Cortex of kidney (tissue), 1 donor: ENCODE measurements at places on chromosomes 16 and 17.

- no peak for DNase-seq
Measured at GRCh38 chr16:57105184-57105583, 12.8 kb downstream of the CPNE2 start.

GRCh38 chr16:89484923-89485679 lies 5.3 kb downstream of the ANKRD11 start:
- no peak for DNase-seq

DNA sequence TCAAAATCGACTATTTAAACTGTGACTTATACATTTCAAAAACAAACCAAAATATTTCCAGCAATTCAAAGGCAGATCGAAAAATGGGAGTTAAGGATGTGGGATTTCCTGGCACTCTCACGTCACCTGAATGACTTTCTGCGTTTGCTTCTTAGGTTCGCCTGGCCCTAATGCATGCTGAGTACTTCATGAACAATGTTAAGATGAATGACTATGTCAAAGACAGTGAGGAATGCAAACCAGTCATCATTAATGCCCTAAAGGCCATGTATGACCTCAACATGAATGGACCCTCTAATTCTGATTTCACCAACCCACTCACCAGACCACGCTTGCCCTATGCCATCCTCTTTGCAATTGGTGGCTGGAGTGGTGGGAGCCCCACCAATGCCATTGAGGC lies 7.3 kb downstream of the KLHL10 start:
- no peak for DNase-seq

- no peak for DNase-seq
Measured at GRCh38 chr17:19569785-19570543, 36.3 kb downstream of the SLC47A1 start.

- DNase-seq, result no peak
Measured at GRCh38 chr17:50059256-50059655, 3.3 kb downstream of the ITGA3 start.

DNA sequence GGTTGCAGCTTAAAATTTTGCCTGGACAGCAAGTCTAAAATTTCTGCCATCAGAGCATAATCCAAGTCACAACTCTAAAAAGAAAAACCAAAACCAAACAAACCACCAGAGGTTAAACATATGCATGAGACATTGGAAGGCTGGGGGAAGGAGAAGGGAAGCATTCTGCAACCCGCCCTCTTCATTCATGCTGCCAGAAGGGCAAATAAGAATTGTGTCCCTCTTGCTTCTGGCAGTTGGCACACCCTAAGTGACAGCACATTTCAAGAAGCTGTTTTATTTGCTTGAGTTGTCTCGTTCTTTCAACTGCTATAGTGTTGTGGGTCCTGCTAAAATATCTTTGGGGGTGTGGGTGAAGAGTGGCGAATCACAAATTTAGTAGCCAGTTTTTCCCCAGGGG lies 99.6 kb downstream of the SKAP1 start:
- no peak for DNase-seq

DNA sequence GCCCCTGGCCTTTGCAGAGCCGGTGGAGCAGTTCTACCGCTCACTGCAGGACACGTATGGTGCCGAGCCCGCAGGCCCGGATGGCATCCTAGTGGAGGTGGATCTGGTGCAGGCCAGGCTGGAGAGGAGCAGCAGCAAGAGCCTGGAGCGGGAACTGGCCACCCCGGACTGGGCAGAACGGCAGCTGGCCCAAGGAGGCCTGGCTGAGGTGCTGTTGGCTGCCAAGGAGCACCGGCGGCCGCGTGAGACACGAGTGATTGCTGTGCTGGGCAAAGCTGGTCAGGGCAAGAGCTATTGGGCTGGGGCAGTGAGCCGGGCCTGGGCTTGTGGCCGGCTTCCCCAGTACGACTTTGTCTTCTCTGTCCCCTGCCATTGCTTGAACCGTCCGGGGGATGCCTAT lies 29.5 kb downstream of the CIITA start:
- DNase-seq, result no peak

DNA sequence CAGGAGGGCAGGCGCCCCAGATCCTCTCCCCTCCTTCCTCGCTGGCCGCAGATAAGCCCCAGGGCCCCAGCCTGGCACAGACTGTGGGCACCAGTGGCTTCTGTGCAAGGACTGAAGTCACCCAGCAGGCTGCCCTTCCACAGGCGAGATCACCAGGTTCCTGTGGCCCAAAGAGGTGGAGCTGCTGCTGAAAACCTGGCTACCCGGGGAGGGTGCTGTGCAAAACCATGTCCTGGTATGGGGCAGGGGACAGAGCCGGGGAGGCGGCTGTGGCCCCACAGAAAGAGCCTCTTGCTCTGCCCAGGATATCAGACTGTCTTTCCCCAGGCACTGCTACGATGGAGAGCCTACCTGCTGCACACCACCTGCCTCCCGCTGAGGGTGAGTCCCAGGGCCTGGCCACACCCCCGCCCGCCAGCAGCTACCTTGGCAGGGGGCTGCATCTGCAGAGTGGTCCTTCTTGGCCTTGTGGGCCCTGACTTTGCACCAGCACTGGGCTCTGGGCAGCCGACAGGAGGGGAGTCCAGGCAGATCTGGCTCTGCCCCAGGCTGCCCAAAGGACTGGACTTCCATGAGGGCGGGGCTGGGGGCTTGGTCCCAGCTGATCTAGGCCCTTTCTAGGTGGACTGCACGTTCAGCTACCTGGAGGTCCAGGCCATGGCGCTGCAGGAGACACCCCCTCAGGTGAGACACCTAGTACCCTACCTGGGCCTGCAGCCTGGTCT lies 615 bp downstream of the CARMIL2 start:
- DNase-seq, result no peak

- DNase-seq, result no peak
Measured at GRCh38 chr16:25143928-25144327, 32.4 kb downstream of the LCMT1 start.

DNA sequence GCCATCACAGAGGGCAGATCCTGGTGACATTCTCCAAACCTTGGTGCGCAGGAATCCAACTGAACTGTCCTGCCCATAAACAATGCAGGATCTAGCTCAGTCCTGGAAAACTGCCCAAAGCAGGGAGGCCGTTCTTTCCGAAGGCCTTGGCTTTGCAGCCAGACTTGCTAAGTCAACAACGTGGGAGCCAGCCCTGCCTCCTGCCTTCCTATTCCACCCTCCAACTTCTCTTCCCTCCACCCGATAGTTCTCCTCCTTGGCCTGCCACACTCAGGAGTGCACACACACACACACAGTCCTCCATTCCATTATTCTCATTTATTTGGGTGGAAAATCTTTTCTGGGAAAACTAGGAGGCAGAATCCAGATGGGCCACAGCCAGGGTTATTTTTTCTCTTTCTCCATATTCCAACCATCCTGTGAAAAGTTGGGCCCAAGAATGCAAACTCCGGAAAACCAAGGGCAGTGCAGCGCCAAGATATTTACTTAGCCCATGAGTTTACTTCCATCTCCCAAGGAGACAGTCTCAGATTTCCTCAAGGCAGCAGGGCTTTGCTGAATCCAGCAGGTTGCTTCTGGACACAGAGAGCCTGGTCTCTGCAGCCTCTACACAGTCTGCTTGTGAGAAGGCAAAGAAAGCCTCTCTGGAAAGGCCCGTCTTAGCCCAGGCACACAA lies 15.8 kb downstream of the COPRS start:
- DNase-seq, result no peak

GRCh38 chr16:57315416-57315815 lies 30.9 kb upstream of the PLLP start:
- no peak for DNase-seq

DNA sequence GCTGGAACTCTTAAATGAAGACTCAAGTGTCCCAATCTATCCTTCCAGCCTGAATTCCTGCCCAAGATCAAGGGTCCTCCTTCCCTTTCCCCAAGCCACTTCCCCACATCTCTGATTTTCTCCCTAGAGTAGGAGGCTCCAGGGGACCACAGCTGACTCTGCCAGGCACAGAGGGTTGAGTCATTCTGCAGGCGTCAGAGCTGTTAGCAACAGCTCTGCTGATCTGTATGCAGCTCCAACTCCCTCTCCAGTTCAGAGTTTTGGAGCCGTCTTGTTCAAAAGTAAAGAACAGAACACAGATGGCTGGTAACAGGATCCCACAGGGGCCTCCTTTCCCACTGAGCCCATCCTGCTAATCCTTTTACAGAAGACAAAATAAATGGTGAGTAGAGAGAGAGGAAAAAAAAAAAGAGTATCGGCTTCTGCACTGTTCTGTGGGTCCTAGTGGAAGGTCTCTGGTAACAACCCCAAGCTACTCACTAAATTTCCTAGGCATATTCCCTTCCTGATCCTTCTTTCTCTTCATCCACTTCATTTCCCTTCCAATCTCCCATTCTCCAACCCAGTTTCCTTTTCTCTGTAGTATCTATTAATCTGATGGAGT lies 13.4 kb upstream of the TAOK1 start:
- no peak for DNase-seq

DNA sequence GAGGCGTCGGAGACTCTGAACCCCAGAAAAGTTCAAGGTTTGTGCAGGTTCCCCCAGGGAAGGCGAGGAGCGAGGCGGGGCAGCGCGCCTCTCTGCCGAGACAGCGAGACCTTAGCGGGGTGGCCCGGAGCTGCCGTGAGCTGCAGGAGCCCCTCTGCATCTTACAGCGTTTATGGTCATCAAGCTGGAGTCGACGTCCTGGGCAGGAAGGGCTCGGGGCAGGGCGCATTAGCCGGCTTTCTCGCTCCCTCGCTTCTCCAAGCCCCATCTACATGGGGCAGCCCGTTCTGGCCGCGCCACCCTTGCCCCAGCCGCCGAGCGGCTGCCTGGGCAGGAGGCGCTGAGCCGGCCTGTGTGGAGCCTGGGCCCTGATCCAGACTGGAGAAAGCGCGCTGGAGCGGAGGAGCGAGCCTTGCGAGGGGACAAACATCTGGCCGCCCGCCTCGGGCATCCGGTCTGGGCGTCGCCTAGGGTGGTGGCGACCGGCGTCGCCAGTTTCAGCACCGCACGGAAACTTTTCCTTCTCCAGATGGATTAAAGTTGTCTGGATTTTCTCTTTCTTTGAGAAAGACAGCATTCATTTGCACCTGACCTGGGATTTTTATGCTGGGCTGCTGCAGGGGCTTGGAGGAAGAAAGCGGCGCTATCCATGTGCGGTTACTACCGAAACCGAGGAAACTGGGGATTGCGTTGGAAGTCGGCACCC lies 750 bp downstream of the TMEM132E start:
- no peak for DNase-seq

DNA sequence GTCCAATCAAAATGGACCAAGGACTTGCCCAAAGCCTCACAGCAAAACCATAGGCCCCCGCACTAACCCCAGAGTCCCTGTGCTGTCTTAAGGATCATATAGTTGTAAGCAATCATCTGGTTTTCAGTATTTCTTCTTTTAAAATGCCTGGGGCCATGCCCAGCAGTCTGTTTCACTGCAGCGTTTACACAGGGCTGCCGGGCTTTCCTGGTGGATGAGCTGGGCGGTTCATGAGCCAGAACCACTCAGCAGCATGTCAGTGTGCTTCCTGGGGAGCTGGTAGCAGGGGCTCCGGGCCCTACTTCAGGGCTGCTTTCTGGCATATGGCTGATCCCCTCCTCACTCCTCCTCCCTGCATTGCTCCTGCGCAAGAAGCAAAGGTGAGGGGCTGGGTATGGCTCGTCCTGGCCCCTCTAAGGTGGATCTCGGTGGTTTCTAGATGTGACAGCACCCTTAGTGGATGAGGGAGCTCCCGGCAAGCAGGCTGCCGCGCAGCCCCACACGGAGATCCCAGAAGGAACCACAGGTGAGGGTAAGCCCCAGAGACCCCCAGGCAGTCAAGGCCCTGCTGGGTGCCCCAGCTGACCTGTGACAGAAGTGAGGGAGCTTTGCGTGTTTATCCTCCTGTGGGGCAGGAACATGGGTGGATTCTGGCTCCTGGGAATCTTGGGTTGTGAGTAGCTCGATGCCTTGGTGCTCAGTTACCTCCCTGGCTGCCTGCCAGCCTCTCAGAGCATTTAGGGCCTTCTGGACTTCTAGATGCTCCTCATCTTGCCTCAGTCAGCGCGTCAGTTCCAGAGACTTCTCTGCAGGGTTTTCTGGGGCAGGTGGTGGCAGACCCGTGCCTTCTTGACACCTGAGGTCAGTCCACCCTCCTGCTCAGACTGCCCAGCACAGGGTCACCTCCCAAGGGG lies 24.8 kb upstream of the STH start:
- DNase-seq, result no peak

GRCh38 chr16:54040975-54041374 lies 245.6 kb downstream of the IRX3 start:
- DNase-seq, result no peak

DNA sequence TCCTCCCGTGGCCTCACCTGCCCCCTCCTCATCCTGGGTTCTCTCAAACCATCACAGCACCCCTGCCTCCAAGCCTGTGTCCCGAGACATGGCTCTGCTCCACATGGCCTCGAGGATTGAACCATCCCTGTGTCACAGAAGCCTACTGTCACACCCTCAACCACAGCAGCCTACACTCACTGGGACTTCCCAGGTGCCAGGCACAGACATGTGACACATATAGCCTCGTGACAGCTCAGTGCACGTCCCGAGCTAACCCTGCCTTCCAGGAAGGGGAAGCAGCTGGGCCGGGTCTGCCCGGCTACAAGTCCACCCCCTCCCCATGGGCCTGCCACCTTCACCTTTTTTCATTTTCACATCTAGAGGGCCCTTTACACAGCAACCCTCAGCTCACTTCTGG lies 238.3 kb downstream of the CPPED1 start:
- no peak for DNase-seq

- DNase-seq, result no peak
Measured at GRCh38 chr17:77609553-77610517, 348.7 kb upstream of the TNRC6C start.

- no peak for DNase-seq
Measured at GRCh38 chr16:72905581-72905980, 142.3 kb downstream of the ZFHX3 start.

DNA sequence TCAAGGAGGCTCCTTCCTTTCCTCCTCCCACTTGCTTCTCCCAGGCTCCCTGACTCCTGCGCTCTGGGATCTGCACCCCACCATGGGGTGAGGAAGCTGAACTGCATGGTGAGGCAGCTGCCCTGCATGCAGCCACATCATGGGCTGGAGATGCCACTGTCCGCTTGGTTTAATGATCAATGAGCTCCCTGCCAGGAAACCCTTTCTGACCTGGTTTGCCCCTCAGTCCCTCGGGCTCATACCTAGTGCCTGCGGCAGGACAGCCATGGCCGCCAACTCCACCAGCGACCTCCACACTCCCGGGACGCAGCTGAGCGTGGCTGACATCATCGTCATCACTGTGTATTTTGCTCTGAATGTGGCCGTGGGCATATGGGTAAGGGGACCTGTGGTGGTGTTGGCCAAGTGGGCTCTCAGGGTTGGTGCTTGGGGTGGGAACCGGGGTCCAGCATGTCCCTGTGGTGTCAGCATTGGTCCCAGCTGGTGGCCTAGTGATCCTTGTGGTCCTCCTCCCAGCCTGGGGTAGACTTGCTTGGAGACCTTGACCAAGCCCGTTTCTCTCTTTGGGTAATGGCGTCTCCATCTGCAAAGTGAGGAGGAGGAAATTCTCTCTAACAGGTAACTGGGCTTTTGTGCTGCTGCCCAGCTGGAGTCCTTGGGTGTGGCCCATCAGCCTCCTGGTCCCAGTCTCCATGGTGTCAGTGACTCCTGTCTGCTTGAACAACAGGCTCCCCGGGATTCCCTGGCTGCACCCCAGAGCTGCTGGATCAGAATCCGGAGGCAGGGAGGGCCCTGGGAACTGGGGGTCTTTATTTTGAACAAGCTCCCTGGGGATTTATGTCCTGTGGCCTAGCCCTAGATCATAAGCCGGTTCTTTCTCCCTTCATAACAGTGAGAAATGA lies at the start of gene SLC5A10:
SLC5A10 (plus strand) TSS at position 225 of the 902 bp plus-strand sequence; CDS start at position 266, 41 bp downstream.
- no peak for DNase-seq
